ENCODE measurements at places on chromosomes 7 and 10.

DNA sequence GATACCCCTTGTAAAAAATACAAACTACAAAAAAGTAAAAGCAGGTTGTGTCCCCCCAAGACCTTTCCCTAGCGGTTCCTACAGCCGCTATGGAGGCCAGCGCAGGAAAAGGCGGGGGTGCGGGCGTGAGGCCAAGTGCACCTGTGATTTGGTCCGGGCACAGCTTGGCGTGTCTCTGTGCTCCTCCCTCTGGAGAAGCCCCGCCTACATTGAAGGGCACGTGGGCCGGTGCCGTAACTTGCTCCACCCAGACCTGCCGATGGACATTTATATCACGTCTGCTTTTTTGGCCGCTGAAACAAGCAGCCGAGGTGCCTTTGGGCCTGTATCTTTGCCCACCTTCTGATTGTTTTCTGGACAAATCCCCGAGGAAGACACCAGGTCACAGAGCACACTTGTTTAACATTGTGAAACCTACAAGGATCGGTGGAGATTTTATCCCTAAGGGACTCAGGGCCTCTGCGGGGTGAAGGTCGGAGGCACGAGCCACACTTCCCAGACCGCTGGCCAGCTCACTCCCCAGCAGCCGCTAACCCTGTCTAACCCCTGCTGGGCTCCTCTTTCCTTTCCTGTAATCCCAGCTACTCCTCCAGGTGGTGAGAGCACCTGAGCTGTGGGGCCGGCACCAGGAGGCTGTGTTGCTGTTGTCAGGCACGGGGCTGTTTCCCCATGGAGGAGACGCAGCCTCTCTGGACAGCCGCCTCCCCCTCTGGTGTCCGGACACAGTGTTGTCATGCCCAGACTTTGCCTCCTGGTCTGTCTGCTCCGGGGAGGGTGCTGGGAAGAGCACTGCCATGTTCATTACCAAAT is 18.8 kb upstream of the INPP5A start:
- DNase-seq, result peak; percentile 85

DNA sequence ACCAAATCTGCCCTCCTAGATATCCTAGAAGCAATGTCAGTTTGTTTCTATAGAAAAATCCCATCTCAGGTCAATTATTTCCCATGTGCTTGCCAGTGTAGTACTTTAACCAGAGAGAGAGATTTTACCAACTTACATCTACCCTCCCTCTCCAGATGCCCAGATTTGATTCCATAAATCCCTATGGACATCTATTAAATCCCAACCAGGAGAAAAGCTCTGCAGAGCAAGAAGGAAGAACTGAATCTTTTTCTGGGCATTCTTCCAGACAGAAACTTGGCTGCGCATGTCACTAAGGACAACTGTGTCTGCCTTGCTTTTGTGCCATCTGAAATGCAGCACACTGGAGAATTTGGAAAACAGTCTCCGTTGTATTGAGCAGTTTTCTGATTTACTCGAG is 597.6 kb downstream of the SORCS1 start:
- DNase-seq, result no peak

GRCh38 chr10:93436591-93437085 is 45.5 kb downstream of the MYOF start:
- no peak for DNase-seq

- DNase-seq, result no peak
Measured at GRCh38 chr10:125795128-125795527, 19.5 kb upstream of the MMP21 start.

DNA sequence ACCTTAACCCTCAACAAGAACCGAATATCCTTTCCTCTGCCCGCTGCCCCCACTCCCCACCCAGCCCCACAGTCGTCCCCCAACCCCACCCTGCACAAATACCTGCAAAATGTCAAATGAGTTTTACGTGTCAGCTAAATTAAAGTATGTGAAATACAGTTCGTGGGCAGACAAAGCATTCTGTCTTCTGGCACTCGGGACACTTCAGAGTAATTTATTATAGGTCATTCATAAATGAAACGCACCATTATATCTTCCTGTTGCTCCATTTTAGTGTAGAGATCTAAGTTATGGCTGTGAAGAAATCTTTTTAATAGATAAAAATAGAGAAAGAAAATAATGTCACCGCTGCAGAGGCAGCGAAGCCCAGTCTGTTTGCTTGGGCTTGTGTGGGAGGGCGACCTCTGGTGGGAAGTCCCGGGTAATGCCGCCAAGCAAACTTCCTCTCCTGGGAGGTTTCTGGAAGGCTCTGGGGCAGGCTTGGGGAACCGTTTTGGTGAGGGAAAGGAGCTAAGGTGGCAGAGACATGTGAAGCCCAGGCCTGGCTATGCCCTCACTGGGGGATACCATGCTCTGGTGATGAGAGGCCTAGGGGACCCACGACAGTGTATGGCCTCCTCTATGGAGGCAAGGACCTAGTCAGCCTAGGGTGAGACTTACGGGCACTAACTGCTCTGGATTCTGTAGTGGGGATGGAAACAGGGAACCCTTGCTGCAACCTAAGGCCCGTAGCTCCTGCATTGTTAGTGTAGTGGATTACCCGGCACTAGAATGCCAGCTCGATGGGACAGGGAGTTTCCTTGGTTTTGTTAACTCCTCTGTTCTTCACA is 604.9 kb downstream of the LRMDA start:
- DNase-seq, result peak; percentile 77

- DNase-seq, result no peak
Measured at GRCh38 chr7:46954181-46954580, 627.7 kb downstream of the TNS3 start.

- no peak for DNase-seq
Measured at GRCh38 chr7:35536396-35536826, 158.5 kb downstream of the HERPUD2 start.

GRCh38 chr10:68082872-68083271 is 7.8 kb upstream of the HERC4 start:
- DNase-seq, result no peak

- no peak for DNase-seq
Measured at GRCh38 chr7:101664893-101665471, 35.9 kb upstream of the MYL10 start.

- no peak for DNase-seq
Measured at GRCh38 chr7:44574287-44574872, 672 bp upstream of the DDX56 start.

DNA sequence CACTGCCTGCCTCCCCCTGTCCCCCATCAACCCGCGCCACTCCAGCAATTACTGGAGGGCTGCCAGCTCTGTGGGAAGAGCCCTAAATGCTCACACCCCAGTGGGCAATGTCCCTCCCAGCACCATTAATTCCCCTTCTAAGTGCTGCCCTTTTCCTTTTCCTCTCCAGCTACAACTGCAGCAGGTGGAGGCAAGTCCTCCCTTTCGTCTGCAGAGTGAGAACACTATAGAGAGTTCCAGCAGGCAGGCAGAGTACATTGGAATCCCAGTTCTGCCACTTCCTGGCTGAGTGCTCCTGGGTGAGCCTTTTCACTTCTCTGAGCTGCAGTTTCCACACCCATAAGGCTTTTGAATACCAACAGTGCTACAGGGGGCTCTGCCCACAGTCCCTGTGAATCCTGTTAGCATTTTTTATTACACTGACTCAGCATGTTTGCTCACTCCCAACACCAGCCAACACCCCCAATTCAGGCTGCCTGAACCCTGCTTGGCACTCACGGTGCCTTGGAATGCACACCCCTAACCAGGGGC is 447.0 kb downstream of the GRID1 start:
- no peak for DNase-seq

GRCh38 chr7:145327646-145328045 is 491.8 kb upstream of the TPK1 start:
- no peak for DNase-seq

GRCh38 chr10:32104181-32104580 is 48.0 kb upstream of the KIF5B start:
- no peak for DNase-seq

DNA sequence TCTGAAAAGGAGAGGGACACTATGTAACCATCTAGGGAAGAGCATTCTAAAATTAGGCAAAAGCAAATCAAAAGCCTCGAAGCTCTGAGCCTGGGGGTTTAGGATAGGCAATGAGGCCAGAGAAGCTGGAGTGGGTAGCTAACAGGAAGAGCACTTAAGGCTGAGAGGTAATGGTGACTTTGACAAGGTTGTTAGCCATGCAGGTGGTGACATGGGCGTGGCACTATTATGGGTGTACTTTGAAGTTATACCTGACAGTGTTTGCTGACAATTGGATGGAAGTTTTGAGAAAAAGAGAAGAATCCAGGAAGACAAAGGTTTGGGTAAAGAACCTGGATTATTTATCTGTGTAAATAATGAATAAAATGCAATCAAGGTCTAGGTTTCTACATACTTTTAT is 383.0 kb upstream of the SEMA3C start:
- no peak for DNase-seq

DNA sequence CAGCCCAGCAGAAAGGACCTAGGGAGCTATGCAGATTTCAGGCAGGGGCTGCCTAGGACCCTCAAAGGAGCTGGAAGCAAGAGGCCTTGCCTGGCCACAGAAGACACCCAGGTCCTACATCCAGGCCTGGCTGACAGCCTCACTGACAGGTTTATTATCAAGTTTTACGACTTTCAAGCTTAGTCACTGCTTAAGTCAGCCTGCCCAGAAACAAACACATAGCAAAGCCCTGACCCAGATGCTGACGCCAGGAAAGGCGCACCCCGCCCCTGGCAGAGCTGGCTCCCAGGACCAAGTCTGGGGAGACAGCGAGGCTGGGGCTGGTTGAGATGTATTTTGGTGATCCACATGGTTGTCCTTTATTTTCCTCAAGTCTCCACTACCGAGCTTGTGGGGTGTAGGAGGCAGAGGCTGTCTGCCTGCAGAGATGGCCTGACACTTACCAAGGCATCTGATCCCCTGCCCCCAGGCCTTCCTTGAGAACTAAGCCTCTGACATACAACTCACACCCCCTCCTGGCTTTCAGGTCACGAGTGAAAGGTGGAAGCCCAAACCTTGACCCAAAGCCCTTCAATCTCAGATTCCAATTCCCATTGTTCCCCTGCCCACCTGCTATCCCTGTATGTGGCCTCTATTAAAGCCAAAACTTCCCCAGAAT is 80.7 kb upstream of the EMX2 start:
- no peak for DNase-seq

- no peak for DNase-seq
Measured at GRCh38 chr10:103547391-103547946, 54.0 kb downstream of the NEURL1 start.

DNA sequence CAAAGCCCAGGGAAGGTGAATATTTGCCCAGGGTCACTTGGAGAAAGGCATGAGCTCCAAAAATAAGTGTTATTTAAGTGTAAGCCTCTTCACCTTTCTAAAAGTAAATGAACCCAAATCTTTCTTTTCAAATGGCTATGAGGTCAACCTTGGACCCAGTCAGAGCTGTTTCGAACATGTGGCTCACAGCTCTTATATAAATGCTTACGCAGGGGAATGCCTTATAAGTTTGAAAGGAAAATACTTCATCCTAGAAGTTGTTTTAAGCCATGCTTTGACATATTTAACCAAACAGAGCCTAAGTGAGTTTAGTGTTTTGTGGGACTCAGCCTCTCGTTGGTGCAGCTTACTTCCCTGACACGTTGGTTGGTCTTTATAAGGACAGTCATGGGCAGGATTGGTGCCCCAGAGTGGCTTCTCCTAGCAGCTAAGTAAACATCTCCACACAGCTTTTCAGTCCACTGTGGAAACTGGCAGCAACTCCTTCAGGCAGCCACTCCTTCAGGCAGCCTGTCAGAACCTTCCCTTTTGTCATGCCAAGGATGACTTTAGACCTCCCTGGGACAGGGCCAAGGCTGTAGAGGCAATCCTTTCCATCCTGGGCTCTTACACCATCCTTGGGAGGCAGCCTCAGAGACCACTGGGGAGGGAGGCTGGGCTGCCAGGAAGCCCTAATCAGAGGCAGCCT is 43.6 kb downstream of the MINDY4 start:
- DNase-seq, result peak; percentile 58

GRCh38 chr10:133100706-133101415 is 13.1 kb downstream of the ADGRA1 start:
- DNase-seq, result no peak

GRCh38 chr7:133940368-133940767 is 186.8 kb upstream of the LRGUK start:
- DNase-seq, result no peak

DNA sequence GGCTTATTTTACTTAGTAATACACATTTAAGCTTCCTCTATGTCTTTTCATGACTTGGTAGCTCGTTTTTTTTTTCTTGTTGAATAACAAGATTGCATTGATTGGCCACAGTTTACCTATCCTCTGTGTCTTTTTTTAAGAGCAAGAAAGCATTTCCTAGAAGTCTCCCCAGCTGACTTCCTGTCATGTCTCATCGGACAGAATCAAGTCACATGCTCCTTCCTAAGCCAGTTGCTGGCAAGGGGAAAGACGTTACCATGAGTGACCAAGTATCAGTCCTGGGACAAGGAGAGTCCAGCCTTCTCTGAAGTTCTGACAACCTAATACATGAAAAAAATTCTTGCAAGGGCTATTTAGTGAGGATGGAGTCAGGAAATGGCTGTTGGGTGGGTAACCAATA is 24.9 kb upstream of the SFRP5 start:
- no peak for DNase-seq

GRCh38 chr7:104980440-104980839 is 33.6 kb upstream of the KMT2E start:
- no peak for DNase-seq

DNA sequence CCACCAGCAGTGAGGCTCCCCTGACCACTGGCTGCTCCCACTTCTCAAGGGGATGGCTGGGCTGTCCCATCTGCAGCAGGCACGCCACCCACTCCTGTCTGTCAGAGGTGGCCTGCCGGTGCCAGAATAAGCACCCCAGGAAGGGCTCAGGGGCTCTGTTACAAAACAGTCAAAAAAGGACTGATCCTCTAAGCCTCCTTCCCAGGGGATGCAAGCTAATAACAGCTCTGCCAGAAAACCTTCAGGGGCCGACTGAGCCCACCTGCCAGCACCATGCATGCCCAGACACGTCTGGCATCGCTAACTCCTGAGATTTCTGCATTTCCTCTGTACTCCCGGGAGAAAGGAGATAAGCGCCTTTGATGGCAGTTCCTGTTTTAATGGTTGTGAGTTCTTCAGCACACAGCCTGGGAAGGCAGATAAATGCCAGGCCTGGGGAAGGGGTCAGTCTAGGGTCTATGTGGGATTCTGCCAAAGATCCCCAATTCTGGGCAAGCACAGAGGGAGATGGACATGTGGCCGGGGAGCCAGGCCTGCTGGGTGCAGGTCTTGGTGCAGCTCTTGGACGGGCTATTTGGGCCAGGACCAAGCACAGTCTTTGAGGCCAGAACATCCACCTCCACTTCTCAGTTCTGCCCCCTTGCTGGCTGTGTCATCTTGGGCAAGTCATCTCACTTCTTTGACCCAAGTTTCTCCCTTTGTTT is 128.4 kb downstream of the ARHGAP22 start:
- no peak for DNase-seq

DNA sequence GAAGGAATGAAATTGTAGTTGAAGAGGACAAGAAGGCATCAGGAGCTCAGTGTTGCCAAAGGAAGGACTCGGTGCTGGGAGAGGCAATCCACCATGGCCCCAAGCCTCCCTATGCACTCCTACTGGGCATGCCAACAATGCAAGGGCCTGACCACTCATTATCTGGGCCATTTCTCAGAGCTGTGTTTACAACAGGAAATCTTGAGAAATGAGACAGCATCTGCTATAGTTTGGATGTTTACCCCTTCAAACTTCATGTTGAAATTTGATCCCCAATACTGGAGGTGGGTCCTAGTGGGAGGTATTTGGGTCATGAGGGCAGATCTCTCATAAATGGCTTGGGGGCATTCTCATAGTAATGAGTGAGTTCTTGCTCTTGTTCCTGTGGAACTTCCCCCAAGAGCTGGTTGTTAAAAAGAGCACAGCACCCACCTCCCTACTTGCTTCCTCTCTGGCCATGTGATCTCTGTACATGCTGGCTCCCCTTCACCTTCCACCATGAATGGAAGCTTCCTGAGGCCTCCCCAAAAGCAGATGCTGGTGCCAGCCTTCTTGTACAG is 50.8 kb upstream of the AOAH start:
- no peak for DNase-seq

GRCh38 chr7:88316456-88316855 is 9.8 kb upstream of the STEAP4 start:
- no peak for DNase-seq

All from lower lobe of right lung (tissue), 2 donors.